T-helper 9 cell (primary cell): ENCODE measurements at places on chromosomes 5 and 9.

DNA sequence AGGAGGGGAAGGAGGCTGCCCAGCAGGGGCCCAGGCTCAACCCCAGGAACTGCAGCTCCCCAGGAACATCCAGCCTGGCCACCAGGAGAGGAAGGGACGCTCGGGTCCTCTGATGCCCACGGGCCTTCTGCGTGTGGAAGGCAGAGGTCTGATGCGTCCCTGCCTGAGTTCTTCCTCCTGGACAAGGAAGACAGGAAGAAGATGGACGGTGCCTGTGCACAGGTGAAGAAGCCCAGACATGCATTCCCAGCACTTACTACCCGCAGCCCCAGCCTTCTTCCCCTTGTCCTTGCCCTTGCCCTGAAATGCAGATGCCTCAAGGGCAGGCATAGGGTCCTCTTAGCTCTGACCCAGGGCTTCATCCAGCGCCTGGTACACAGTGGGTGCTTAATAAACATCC is 56.7 kb upstream of the IRX1 start:
- no peak for DNase-seq

DNA sequence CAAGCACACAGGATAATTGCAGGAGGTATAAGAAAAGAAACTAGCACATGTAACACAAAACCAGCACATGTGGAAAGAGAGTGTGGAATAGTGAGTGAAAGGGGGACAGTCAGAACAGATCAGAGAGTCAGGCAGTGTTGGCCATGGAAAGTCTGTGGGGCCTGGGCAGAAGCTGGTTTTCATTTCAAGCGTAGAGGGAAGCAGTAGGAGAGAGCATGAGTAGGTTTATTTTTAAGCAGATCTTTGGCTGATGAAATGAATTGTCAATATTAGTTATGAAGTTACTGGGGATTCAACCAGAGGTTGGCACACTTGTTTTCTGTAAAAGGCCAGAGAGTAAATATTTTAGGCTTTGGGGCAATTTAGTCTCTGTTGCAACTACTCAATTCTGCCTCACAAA is 283.1 kb downstream of the SMARCA2 start:
- DNase-seq, result no peak

- no peak for DNase-seq
Measured at GRCh38 chr5:120096413-120096812, 367.7 kb upstream of the PRR16 start.

- no peak for DNase-seq
Measured at GRCh38 chr5:122179701-122180100, 50.4 kb downstream of the ZNF474 start.

GRCh38 chr9:98118640-98119601 is at the start of gene TRIM14:
Gene TRIM14, minus strand, starts transcription at chr9:98119222. Its CDS starts 34 bp downstream, at chr9:98119188.
- peak; percentile 41 for DNase-seq

GRCh38 chr5:124056991-124057723 is 545.2 kb downstream of the CSNK1G3 start:
- no peak for DNase-seq

DNA sequence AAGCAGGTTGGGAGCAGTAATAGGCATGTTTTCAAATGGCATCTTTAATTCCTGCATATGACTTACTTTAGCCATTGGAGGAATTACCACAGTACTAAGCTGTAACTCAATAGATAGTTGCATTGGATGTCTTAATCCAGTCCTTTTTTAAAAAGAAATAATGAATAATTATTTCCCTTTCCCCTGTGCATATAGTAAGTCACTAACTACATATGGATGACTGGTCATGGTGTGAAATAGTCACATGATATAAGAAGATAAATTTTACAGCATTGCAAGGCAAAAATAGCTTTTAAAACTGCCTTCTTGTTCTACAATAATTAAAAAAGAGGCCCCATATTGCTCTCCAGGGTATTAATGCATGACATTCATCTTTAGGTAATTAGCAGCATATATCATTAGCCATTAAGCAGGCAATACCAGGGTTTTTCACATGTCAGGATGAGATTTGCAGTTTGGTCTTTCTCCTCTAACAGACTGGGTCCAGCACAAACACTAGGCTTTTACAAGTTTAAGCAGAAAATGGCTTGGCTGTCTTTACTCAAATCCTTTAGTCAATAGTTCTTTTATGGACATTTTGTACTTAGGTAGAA is 606.4 kb upstream of the RORB start:
- DNase-seq, result no peak

GRCh38 chr9:110128664-110129329 is 79.2 kb downstream of the C9orf152 start:
- DNase-seq, result no peak
